Stimulated activated naive CD4-positive, alpha-beta T cell (primary cell): ENCODE measurements at places on chromosomes 11 and 22.

GRCh38 chr11:70769521-70769920 lies 371.2 kb downstream of the CTTN start:
- no peak for DNase-seq

DNA sequence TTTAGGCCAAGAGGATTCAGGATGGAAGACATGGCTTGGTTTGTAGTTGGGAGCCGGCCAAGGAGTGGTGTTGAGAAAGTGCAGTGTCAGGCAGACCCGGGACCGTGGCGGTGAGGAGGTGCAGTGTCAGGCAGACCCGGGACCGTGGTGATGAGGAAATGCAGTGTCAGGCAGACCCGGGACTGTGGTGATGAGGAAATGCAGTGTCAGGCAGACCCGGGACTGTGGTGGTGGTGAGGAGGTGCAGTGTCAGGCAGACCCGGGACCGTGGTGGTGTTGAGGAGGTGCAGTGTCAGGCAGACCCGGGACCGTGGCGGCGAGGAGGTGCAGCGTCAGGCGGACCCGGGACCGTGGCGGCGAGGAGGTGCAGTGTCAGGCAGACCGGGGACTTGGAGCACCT lies 59.7 kb downstream of the LRP5 start:
- DNase-seq: no peak

DNA sequence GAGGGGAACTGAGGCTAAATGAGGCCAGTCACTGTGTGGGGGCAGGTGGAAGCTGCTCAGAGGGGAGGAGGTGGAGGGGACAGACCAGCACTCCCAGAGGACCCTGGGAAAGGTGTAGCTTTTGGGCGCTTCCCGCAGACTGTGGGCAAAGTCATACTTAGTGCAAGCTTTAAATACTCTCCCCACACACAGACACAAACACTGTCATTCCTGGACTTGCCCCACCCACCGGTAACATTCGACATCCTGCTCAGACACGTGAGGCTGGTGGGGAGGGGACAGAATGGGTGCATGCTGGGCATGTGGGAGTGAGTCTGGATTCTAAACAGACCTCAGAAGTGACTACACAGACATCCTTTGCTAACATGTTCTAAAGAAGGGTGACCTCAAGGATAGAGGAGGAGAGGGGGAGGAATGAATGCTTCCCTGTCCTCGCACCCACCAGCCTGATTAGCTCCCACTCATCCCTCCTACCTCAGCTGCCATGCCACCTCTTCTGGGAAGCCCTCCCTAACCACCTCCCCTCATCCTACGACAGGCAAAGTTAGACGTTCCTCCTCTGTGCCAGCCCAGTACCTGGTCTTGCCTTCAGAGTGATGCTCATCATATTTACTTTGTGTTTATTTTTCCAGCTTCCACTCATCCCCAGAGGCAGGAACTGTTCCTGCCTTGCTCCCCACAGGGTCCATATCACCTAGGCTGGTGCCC lies 22.2 kb downstream of the TSKU start:
- peak; percentile 19 for DNase-seq

- peak; percentile 11 for DNase-seq
These were observed 18.8 kb upstream of the INCENP start for GRCh38 chr11:62104816-62105653.

DNA sequence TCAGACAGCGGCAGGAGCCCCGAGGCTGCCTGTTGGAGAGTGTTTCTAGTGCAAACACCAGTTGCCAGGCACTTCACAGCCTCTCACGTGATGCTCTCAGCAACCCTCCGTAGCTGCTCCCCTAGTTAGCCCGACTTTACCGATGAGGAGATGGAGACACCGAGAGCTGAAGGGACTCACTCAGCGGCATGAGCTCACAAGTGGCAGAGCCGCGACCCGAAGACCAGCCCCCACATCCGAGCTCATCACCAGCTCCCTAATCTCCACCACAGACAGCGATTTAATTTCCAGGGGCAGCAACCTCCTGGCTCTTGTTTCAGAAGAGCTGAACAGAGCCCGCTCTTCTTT lies 28.7 kb upstream of the RTL6 start:
- DNase-seq: no peak

DNA sequence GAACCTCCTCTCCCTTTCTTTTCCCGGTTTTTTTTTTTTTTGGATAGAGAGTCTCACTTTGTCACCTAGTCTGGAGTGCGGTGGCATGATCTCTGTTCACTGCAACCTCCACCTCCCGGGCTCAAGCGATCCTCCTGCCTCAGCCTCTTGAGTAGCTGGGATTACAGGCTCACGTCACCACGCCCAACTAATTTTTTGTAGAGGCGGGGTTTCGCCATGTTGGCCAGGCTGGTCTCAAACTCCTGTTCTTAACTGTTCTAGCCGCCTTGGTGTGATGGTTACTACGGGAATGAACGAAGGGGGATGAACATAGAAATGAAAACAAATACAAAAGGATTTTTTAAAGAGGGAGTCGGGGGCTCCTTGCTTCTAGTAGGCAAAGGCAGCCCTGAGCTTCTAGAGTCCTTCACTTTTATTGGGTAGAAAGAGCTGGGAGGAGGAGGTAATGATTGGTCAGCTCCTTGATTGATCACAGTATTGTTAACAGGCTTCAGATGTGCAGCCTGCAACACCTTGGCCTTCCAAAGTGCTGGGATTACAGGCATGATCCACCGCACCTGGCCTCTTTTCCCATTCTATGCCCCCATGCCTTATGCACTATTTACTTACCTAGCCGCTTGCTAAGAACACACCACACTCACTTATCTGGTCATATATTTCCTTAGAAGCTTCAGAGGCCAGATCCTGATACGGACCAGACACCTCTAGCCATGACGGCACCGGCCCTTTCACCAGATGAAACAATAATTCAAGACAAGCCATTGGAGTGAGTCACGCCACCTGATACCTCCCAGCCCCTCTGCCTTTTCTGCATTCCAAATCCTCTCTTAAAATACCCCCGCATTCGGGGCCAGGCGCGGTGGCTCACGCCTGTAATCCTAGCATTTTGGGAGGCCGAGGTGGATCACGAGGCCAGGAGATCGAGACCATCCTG lies 20.7 kb downstream of the SUSD2 start:
- no peak for DNase-seq

GRCh38 chr11:93654226-93654625 lies 7.3 kb upstream of the CEP295 start:
- no peak for DNase-seq

- no peak for DNase-seq
These were observed 64.5 kb downstream of the SHISAL1 start for GRCh38 chr22:44247923-44248892.

GRCh38 chr22:38756711-38757463 lies 1.1 kb upstream of the SUN2 start:
- DNase-seq: no peak

DNA sequence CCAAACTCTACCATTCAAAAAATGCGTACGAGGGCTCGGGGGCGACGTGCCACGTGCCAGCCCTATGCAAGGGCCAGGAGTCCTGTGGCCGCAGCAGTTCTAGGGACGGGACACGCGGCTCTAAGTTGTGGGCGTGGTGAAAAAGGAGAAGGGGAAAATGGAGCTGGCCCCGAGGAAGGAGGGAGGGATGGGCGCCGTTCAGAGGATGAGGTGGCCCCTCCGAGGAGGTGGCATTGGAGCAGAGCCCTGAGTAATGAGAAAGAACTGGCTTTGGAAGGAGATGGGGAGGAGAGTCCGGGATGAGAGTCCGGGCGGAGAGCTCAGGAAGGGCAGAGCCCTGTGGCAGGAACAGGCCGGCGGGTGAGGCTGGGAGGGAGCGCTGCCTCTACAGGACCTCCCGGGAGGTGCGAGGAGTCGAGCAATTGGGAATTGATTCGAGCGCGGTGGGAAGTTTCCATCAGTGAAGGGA lies 21.0 kb downstream of the OTUB1 start:
- no peak for DNase-seq

DNA sequence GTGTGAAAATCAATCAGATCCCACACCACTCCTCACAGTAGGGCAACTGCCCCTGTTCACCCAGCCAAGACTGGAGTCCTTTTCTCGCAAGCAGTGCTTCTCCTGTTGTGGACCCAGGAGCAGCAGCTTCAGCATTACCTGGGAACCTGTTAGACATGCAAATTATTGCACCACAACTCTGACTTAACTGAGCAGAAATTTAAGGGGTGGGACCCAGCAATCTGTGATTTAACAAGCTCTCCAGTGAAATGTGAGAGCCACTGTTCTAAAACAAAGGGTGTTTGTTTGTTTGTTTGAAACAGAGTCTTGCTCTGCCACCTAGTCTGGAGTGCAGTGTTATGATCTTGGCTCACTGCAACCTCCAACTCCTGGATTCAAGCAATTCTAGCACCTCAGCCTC lies 591.4 kb downstream of the SOX6 start:
- no peak for DNase-seq

DNA sequence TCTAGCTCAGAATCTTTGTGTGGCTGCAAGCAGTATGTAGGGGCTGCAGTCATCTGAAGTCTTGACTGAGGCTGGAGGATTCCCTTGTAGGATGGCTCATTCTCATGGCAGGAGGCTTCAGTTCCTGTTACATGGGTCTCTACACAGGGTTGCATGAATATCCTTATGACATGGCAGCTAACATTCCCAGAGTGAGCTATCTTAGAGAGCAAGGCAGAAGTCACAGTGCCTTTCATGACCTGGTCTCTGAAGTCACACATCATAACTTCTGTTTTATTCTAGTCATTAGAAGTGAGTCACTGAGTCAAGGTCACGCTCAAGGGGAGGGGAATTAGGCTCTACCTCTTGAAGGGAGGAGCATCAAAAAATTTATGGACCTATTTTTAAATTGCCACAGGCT lies 10.3 kb upstream of the SPON1 start:
- no peak for DNase-seq

- no peak for DNase-seq
These were observed 10.0 kb upstream of the MIF start for GRCh38 chr22:23884140-23884539.

- DNase-seq: no peak
These were observed 74.5 kb downstream of the MICAL3 start for GRCh38 chr22:17949642-17950473.
